Smooth muscle cell of trachea (primary cell): ENCODE measurements at places on chromosomes 3 and 15. TPM values are rescaled to one million over a fixed set of nuclear protein-coding genes. Genes with fewer than 3 reads are reported as not detected.

Gene MYZAP
- under 0.01 TPM in 1 of 2 replicates, not detected in the other for total RNA-seq

Gene SAXO2
- 0.44 and 0.50 TPM in 2 replicates for total RNA-seq

Gene TGM4
- not detected in 2 replicates for total RNA-seq

Gene KLHL24
- 66.5 and 67.5 TPM in 2 replicates for total RNA-seq

Gene ISLR
- total RNA-seq = 92.1 and 202 TPM in 2 replicates

Gene CHRFAM7A
- total RNA-seq = under 0.01 and 0.17 TPM in 2 replicates

Gene SERINC4
- 0.15 TPM in 1 of 2 replicates, not detected in the other for total RNA-seq

Gene SLC25A20
- 18.5 and 28.8 TPM in 2 replicates for total RNA-seq

Gene RTP4
- total RNA-seq = 2.8 and 3.3 TPM in 2 replicates

Gene PEAK1
- 83.6 and 102 TPM in 2 replicates for total RNA-seq

Gene TMEM212
- not detected in 2 replicates for total RNA-seq
